NCI-H1436 treated with DMSO at 0.1 percent for 48 hours (cell line): ENCODE measurements at places on chromosomes 6 and 20.

- no peak for DNase-seq
Observed at GRCh38 chr6:112752305-112752704, 405.2 kb downstream of the RFPL4B start.

DNA sequence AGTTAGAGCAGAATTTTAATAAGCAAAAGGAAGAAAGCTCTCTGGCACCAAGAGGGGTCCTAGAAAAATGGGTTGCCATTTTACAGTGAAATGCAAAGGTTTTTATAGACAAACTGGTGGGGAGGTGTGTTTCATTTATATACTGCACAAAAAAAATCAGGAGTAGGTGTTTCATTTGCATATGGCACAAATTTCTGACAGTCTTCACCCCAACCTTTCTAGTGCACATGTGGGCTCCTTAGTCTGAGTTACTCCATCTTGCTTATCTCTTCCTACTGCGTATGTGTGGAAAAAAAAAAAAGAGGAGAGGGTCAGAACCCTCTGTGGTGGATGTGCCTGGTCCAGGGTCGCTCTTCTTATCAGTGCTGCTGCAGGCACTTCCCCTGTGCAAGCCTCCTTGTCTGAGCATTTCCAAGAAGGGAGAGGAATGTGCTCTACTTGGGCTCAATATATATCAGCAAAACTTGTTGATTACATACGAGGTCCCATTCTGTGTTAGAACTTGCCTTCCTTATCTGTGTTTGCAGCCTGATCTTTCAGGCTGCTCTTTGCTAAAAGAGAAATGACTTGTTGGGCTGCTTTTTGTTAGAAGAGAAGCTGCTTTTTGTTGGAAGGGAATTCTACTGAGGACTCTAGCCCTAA is 59.0 kb upstream of the MRAP2 start:
- DNase-seq = no peak

GRCh38 chr6:142372348-142372747 is 70.5 kb downstream of the ADGRG6 start:
- no peak for DNase-seq

DNA sequence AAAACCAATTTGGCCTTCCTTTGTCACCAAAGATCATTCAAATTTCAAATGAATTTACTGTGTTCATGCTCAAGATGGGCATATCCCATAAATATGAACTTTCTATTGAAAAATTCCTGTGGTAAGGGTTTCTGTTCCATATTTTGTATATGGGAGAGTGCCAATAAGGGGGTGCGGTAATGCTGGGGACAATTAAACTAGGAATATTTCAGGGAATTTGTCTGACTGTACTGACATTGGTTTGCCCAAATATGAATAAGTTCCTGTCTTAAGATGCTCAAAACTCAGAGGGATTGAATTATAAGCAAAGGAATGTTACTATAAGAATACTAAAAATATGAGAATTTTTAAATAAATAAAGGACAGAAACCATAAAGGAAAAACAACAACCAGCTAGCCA is 553.0 kb upstream of the MARCKS start:
- no peak for DNase-seq

DNA sequence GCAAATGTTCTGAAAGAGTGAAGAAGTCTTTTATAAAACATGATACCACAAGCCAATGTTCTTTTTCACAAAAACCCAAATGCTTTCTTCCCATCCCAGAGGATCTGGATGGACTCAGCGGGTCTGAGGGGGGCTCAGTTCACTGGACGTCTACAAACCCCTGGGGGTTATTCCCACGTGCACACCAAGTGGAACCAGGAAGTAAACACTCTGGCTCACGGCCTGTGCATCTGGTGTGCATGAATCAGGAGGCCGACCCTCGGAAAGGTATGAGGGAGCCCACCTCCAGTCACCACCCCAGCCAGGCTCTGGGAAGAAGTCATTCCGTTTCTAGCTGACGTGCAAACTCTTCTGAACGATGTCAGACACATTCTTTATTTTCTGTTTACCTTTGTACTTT is 252.2 kb downstream of the DLL1 start:
- DNase-seq = no peak

GRCh38 chr6:25181923-25182322 is 97.3 kb upstream of the CARMIL1 start:
- DNase-seq = no peak

DNA sequence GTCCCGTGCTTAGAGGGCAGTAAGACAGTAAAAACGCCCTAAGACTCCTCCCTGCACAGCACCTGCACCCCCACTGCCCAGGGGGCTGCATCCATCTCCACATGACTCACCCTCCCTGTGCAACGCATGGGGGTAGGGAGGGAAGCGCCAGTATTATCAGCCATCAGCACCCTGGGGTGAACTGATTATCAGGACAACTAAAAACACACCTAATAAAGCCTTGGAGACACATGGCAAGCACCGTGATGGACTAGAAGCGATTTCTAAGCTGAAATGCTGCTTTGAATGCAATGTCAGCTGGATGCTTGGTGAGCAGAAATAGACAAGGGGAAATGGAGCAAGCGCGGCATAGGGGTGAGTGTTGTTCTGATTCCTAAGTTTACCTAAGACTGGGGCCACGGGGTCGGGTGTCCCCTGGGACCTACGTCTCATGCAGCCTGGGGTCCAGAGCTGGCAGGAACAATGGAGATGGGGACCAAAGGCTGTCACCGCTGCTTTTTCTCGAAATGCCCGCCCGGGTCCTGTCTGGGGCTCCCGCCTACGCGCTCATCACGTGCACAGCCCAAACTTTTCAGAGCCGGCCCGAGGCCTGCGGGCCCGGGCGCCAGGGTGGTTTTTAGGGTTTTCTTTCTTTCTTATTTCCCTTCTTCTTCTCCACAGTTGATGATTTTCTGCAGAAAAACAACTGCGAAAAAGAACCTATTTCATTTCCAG is 702 bp upstream of the TNFAIP3 start:
- no peak for DNase-seq

GRCh38 chr6:112396221-112396620 is 49.1 kb downstream of the RFPL4B start:
- no peak for DNase-seq

GRCh38 chr20:9635750-9636149 is 121.4 kb downstream of the LAMP5 start:
- DNase-seq = no peak
